Midbrain (tissue), 1 donor: ENCODE measurements at places on chromosomes 1 and 21.
A peak's percentile ranks its signal among the peaks of the same experiment; 100 is the strongest.

DNA sequence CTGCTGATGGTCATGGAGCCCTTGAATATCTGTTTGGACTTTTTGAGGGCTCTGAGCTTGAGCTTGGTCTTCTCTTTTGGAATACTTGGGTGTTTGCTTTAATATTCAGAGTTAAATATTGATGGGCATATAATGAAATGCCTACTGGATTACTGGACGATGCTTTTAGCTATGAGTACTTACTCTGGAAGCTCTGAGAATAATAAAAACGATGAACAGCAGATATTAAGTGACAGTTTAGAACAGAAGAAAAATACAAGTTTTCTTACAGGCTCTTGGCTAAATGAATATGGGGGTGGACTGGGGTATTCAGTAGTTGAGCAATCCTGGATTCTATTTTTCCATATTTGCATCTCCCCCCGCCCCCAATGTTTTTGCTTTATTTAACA lies 20.7 kb downstream of the GALNT2 start:
- DNase-seq, result no peak

- no peak for DNase-seq
Observed at GRCh38 chr1:157233131-157233530, 94.9 kb upstream of the ETV3 start.

GRCh38 chr1:101945884-101946283 lies 50.8 kb downstream of the OLFM3 start:
- no peak for DNase-seq

GRCh38 chr1:228226956-228227791 lies 19.3 kb downstream of the OBSCN start:
- DNase-seq, result no peak

DNA sequence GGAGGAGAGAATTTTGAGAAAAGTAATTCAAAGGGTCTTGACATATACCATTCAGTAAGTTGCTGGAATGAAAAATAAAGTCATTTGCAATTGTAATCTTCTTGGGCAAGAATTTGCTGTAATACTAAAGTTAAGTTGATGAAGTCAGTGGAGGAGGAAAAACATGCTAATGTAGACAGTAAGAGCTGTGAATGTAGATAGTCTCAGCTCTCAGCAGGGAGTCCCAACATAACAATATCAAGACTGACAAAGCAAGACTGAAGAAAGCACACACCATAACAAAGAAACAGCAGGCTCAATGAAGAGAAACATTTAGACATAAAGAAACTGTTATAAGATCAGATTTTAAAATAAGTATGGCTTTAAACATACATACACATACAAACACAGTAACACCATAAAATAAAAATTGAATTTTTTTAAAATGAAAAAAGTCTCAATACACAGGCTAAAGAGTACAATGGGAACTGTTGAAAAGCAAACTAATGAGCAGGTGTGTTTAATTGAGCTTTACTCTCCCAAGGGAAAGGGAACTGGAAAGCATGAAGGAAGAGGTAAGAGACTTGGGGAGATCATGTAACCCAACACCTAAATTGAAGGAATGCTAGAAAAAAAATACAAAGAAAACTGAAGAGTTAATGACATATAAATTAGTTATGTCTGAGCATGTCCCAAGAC lies 336.3 kb upstream of the NCAM2 start:
- no peak for DNase-seq

GRCh38 chr1:85085417-85085816 lies 37.1 kb upstream of the MCOLN3 start:
- DNase-seq, result no peak

GRCh38 chr1:43296207-43296606 lies 4.6 kb upstream of the TIE1 start:
- DNase-seq, result no peak

GRCh38 chr1:71916894-71917293 lies 365.4 kb downstream of the NEGR1 start:
- no peak for DNase-seq

DNA sequence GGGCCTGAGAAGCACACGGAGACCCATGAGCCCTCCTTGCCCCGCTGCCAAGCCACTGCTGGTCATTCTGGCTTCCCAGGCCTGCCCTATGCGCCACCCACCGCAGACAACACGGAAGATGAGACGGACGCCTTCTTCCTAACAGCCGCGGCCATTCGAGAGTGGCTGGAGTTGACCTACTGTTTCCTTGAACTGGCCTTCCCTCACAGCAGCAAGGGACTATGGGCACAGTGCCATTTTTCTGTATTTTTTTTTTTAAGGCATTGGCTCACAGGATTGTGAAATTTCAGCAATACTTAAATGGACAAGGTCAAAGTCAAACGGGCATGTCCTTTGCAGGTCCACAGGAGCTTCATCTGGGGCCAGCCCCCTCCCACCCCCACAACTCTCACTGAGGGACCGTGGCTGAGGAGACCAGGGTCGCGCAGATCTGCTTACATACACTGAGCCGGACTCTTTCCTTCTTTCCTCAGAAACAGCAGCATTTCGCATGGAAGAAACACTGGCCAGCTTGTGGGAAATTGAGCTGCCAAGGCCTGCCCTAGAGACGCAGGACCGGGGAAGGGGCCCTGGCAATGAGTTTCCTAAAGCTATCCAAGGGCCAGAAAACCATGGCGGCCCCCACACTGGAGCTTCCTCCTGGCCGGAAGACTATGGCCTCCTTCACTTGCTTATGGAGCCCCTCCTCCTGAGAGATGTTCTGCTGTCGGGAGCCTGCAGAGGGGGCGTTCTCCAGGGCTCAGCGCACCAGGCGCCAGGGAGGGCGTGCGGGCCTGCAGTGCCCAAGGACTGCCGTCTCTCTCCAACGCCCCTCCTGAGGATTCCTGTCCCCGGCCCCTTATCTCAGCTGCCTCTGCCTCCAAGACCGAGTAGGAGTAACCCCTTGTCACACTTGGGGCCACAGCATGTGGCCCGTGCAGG lies 98.9 kb downstream of the PGBD5 start:
- peak; percentile 19 for DNase-seq

DNA sequence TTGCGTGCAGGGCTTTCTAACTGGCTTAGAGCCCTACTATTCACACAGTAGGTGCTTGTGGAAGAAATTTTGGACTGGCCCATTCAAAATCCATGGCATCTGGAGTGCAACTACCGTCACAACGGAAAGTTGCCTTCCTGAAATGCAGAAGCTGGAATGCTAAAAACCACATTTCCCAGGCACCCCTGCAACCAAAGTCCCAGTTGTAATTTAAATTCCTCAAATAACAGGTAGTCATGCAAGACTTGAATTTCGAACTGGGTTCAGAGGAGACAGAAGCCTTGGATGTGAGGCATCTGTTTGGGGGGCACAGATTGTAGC lies 186.7 kb downstream of the TOMM20 start:
- DNase-seq, result no peak

- DNase-seq, result no peak
Observed at GRCh38 chr21:45516071-45516670, 26.1 kb downstream of the SLC19A1 start.

DNA sequence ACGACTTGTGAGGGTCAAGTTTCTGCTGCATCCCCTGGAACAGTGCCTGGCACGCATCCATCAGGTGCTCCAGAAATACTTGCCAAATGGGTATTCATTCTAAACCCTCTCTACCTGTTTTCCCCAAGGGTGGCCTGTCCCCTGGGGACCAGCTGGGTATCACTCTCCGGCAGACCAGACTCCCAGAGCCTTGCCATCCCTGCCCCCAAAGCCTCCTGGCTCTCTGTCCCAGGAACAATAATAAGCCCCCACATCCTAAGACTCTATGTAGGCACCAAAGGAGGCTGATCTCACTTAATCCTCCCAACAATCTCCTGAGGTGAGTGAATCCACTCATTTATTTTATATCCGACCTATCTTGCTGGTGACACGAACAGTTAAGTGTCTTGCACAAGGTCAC lies 96.7 kb downstream of the MRPL37 start:
- no peak for DNase-seq

GRCh38 chr21:36236052-36236730 lies 79.6 kb downstream of the DOP1B start:
- DNase-seq, result no peak

GRCh38 chr1:40981691-40982448 lies 2.4 kb downstream of the CTPS1 start:
- no peak for DNase-seq

DNA sequence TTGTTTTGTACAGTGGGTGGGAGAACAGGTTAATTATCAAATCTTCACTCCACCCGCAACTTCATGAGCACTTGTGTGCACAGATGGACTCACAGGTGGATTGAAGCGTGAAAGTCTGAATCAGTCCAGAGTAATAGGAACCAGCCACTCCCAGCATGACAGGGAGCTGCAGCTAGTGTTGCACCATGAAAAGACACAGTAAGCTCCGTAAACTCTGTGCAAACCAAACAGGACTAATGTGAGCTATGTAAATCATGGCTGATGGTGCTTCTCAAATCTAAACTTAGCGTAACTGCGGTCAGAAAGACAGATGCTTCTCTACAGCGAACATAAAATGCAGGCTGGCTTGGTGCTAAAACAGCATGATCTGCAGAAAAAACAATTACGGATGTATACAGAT lies 114.4 kb downstream of the CENPF start:
- DNase-seq, result no peak

DNA sequence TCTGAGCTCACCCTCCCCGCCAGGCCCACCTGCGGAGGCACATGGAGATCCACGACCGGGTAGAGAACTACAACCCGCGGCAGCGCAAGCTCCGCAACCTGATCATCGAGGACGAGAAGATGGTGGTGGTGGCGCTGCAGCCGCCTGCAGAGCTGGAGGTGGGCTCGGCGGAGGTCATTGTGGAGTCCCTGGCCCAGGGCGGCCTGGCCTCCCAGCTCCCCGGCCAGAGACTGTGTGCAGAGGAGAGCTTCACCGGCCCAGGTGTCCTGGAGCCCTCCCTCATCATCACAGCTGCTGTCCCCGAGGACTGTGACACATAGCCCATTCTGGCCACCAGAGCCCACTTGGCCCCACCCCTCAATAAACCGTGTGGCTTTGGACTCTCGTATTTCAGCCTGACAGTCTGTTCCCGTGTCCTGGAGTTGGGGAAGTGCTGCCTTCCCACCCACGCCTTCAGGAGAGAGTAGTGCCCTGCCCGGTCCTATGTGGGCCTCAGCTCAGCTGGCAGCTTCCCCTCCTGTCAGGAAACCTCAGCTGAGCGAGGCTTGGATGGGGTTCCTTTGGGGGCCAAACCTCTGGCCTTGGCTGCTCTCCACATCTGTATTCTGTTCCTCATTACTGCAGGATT lies 9.2 kb downstream of the ZBTB48 start:
- no peak for DNase-seq
